ENCODE measurements at places on chromosomes 13 and 19. TPM values are rescaled to one million over a fixed set of nuclear protein-coding genes. Genes with fewer than 3 reads are reported as not detected.

Gene ZNF729
- total RNA-seq: not detected

DNA sequence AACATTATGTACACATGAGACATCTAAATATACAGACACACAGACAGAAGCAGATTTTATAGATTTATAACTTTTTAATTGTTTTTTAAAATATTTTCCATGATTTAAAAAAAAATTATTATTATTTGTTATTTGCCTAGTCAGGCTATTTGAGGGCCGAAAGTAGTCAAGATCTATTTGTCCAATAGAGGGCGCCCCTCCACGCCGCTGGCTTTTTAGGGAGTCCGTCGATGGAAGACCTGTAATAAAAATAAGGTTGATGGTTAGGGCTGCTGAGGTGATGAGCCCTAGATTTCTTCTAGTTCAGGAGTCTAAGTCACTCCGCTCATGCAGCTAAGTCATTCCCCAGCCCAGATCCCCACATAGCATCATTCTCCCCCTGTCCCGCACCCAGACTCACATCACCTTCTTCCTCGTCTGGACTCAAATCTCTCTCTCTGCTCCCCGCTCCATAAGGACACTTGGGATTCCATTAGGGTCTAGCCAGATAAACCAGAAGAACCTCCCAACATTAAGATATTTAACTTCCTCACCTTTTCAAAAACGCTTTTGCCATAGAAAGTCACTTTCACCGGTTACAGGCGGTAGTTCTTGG is 33.9 kb upstream of the CEACAM21 start:
- DNase-seq: no peak

Gene MTIF3
- 40.4 TPM for total RNA-seq

Gene OVOL3
- total RNA-seq: not detected

GRCh38 chr13:111510502-111511218 is 190.2 kb downstream of the TEX29 start:
- DNase-seq: no peak

DNA sequence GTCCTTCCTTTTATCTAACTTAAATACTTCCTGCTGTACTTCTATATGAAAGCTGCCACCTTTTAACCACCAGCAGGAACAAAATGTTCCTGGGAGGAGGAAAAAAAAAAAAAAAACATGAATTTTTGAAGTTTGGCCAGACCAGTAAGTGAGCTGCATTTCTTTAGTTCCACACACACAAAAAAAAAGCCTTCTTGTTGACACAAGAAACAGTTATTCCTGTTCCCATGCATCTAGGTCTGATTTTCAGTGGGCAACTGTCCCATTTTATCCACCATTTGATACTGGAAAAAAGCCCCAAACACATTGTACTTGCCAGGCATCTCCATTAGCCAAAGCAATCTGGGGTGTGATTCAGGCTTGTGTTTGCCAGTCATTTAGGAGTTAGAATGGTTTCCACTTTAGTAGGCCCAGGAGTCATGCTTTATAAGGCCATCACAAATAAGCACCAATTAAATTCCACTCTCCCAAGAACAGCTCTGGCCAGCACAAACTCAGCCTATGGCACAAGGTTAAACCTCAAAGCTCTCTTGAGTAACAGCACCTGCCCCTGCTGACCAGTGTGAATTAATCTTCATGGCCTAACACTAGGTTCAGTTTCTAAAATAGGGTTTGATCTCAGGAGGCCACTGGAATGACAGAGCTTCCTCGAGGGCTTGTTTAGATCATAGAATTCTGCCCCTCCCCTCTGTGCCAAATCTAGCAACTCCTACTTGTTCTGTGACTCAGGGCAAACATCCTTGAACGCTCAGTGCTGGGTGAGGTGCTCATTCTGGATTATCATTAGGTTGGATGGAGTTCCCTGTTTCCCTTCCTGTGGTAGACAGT is 67.1 kb downstream of the NUFIP1 start:
- no peak for DNase-seq

Gene ZNF763
- total RNA-seq: 4.5 TPM

DNA sequence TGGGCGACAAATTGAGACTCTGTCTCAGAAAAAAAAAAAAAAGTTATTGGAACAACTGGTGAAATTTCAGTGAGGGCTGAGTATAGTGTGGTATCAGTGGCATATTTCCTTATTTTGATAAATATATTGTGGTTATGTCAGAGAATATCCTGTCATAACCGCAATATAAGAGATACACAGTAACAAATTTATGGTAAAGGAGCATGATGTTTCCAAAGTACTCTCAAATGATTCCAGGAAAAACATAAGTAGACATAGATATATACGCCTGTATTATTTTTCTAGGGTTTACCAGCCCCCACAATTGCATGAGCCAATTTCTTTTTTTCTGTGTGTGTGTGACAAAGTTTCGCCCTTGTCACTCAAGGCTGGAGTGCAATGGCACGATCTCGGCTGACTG is 5.7 kb upstream of the C5AR1 start:
- DNase-seq: no peak

Gene CEACAM20
- not detected for total RNA-seq

Gene PINLYP
- 6.9 TPM for total RNA-seq

- no peak for DNase-seq
Measured at GRCh38 chr13:64765636-64766035, 2464.5 kb downstream of the PCDH9 start.

GRCh38 chr19:14480700-14481079 is 5.5 kb upstream of the PTGER1 start:
- no peak for DNase-seq

Measured in frontal cortex (tissue), 4 donors.